ENCODE measurements at places on chromosomes 3 and 15. TPM values are rescaled to one million over a fixed set of nuclear protein-coding genes. Genes with fewer than 3 reads are reported as not detected.

Gene STARD9
- 13.6 TPM for total RNA-seq

DNA sequence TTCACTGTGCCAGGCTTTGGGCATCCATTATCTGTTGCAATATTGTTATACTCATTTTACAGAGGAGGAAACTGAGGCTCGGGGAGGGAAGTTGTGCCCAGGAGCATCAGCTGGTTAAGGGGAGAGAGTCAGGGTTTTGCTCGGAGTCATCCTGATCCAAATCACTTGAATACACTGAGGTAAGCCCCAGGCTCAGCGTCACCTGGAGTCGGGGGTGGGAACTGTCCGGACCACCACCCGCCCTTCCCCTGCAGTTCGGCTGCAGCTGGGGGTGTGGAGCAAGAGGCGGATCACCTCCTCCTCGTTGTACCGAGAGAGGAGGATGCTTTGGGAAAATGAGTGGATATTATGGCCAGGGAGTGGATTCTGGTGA lies 646 bp downstream of the HRH1 start:
- H3K27me3 ChIP-seq, result no peaks in the 10 kb centered on the region
- peak overlapping the region; percentile 88 for H3K4me3 ChIP-seq
- H3K27ac ChIP-seq, result peak overlapping the region; percentile 82
- no peak for DNase-seq
- peaks cover 49% of the 10 kb centered on the region for H3K4me1 ChIP-seq

DNA sequence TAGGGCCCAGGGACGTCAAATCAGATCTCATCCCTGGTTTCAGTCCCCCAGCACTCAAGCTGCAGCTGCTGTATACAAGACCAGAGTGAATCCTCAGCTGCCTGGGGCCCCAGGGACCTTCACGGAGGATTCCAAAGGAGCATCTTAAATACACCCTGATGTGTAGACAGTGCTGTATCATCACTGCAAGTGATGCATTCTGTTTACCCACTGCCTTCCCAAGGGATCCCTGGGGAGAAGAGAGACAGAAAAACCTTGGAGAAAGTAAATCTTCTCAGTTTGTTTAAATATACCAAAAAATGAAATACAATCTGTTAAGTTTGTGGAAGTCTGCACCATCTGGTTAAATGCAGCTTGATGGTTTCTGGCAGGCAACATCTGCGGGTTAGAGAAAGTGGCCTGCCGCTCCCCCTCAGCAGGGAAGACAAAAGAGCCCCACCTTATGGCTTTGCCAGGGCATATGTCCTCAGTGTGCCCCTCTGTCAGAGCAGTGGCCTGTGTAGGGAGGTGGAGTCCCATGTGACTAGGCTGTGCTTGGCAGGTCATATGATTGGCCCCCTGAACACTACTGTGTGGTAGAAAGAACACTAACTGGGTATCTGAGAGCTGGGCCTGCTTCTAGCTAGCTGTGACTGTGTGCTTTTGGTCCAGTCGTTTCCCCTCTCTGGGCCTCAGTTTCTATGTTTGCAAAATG lies 222.2 kb upstream of the TRIM42 start:
- no peak for DNase-seq
- H3K4me1 ChIP-seq, result peaks cover 7% of the 10 kb centered on the region
- H3K27ac ChIP-seq, result no peak overlapping the region
- no peak overlapping the region for H3K4me3 ChIP-seq
- H3K27me3 ChIP-seq, result no peaks in the 10 kb centered on the region

- H3K4me3 ChIP-seq, result no peak overlapping the region
- H3K27ac ChIP-seq, result no peak overlapping the region
- H3K4me1 ChIP-seq, result peaks cover 7% of the 10 kb centered on the region
- no peaks in the 10 kb centered on the region for H3K27me3 ChIP-seq
These were observed 111.0 kb upstream of the MYO5C start for GRCh38 chr15:52406601-52407000.
